ENCODE measurements at places on chromosomes 12 and 14.

- no peak for DNase-seq
Observed at GRCh38 chr12:26868447-26869103, 35.6 kb upstream of the ITPR2 start.

GRCh38 chr14:38202444-38203191, 5.1 kb upstream of the SSTR1 start:
- DNase-seq: no peak

GRCh38 chr12:78328524-78328923, 497.8 kb downstream of the NAV3 start:
- no peak for DNase-seq

DNA sequence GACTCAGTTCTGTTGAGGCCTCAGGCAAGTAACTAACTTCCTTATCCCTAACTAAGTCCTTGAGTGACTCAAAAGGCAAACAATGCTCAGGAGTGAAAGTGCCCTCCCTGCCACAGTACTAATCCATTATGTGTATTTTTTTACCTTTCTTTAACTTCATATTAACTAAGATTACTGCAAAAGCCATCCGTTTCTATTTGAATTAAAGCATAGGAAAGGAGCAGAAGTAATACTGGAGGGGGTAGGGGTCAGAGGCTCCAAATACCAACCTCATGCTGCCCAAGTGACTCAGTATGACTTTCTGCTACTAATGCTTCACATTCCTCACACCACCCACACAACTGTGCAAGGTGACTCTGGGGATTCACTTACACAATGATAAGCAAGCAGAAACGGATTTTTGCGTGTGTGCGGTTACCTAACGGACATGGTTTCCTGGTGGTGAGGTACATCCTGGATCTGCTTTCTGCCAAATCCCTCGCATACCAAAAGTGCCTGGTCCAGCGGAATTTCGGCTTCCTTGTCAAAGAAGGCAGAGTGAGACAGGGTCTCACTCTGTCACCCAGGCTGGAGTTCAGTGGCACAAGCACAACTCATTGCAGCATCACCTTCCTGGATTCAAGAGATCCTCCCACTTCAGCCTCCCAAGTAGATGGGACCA, 25.1 kb downstream of the MOK start:
- no peak for DNase-seq

DNA sequence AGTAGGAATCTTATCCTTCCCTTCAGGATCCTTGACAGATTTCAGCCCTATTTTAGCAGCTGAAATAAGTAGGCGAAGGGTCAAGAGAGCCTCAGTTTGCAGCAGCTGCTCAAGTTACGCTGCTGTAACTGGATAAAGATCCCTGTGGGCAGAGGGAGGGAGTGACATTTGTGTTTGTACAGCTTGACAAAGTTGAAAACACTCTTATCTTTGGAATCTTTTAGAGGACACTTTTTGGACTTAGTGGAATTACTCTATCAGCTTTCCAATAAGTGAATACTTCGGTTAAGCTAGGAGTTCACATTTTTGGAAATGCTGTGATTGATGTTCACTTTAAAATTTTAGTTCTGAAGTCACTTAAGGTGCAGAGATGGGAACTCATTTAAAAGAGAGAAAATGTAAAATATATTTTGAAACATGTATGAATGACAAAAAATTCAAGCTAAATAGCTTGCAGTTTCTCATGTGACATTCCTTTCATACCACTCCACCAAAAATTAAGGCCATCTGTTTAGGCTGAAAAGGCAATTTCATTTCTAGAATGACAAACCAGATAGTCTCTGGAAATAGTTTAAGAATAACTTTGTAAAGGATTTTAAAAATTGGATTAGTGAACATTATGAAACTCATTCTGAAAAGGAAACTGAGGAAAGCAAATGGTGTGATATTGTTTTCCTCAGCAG, 55.2 kb downstream of the SLC38A4 start:
- DNase-seq: no peak

- no peak for DNase-seq
Observed at GRCh38 chr14:70239802-70240201, 51.1 kb upstream of the SLC8A3 start.

Measured in liver (tissue), 10 donors.